Neural crest cell (in vitro differentiated cells): ENCODE measurements at places on chromosomes 5 and 9. TPM values are rescaled to one million over a fixed set of nuclear protein-coding genes. Genes with fewer than 3 reads are reported as not detected.
A peak's percentile ranks its signal among the peaks of the same experiment; 100 is the strongest.

DNA sequence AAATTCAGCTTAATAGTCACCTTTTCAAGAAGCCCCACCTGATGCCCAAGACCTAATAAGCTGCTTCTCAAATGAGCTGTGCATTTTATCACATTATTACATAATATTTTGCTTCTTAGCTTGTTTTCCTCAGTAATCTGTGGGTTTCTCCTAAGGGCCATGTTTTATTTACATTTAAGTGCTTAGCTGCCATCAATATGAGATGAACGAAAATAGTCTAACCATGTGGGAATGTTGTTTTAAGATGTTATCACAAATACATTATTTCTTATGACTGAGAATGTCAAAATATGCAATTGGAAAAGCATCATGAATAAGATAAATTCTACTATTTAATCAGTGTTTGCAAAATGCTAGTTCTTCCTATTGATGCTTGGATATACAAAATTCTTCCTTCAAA is 10.1 kb downstream of the ARRDC3 start:
- H3K4me3 ChIP-seq: no peak overlapping the region
- no peaks in the 10 kb centered on the region for H3K27me3 ChIP-seq
- DNase-seq: no peak
- peaks cover 39% of the 10 kb centered on the region for H3K36me3 ChIP-seq
- peaks cover 19% of the 10 kb centered on the region for H3K4me1 ChIP-seq

DNA sequence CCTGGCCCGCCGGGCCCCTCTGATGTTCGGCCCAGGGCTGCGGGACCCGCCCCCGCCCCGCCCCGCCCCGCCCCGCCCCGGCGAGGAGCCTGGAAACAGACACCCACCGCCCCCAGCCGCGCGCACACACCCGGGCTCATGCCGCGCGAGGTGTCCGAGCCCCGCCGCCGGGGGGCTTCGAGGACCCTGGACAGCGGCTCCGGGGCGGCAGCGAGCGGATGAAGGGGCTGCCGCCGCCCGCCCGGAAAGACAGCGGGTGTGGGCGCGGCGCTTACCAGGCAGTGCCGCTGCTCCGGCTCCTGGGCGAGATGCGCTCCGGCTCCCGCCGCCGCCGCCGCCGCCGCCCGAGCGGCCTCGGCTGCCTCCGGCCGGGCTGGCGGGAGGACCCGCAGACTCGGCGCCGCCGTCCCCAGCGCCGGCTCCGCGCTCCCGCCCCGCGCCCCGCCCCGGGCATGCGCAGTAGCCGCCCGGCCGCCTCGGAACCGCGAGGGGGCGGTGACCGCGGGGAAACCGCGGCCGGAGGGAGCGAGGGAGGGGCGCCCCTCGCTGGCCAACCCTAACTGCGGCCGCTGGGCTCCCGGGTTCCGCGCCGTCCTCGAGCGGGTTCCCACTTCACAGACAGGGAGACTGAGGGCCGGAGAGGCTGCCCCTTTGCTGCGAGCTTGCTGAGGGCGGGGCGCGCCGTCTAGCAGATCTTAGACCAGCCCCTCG is at the start of gene GPRIN1:
Gene GPRIN1 (minus strand): TSS at position 433 of the 711 bp plus-strand sequence. CDS start 10,322 bp downstream, outside the sequence.
- DNase-seq: peak; percentile 70
- H3K4me3 ChIP-seq: peak within 1 kb of the TSS; percentile 98
- peaks cover 34% of the 10 kb centered on the region for H3K27me3 ChIP-seq
- H3K36me3 ChIP-seq: no peaks in the 10 kb centered on the region

- DNase-seq: no peak
- H3K4me1 ChIP-seq: peaks cover 26% of the 10 kb centered on the region
- H3K4me3 ChIP-seq: no peak overlapping the region
- no peaks in the 10 kb centered on the region for H3K27me3 ChIP-seq
- H3K36me3 ChIP-seq: no peaks in the 10 kb centered on the region
- H3K27ac ChIP-seq: no peak overlapping the region
Observed at GRCh38 chr5:89849830-89850512, 559.6 kb downstream of the CETN3 start.

GRCh38 chr9:34984049-34984448 is 5.5 kb upstream of the DNAJB5 start:
- peak overlapping the region; percentile 4 for H3K4me3 ChIP-seq
- no peak for DNase-seq
- H3K36me3 ChIP-seq: no peaks in the 10 kb centered on the region

- H3K36me3 ChIP-seq: peaks cover 28% of the 10 kb centered on the region
- DNase-seq: no peak
- no peaks in the 10 kb centered on the region for H3K27me3 ChIP-seq
- H3K4me3 ChIP-seq: no peak overlapping the region
- no peaks in the 10 kb centered on the region for H3K4me1 ChIP-seq
Observed at GRCh38 chr9:5762421-5762820, 70.5 kb downstream of the ERMP1 start.

Gene CSF1R
- not detected in 2 replicates for total RNA-seq

DNA sequence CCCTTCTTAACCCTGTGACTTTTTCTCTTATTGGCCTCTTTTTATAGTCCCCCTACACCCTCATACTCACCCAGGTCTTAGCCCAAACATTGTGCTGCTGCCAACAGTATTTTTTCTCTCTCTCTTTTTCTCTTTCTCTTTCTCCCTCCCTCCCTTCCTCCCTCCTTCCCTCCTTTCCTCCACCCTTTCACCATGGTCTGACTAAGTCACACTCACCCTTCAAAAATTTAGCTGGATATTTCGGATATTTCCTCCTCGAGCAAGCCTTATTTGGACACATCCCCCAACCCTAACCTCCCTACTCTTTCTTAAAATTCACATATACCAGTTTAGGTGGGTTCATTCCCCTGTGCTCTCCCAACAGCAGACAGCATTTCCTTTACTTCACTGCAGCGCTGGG is 64.7 kb downstream of the FGF1 start:
- no peak overlapping the region for H3K27ac ChIP-seq
- DNase-seq: no peak
- peaks cover 4% of the 10 kb centered on the region for H3K36me3 ChIP-seq
